ENCODE measurements at places on chromosomes 4 and X.

GRCh38 chrX:9533611-9534010, 68.8 kb downstream of the TBL1X start:
- no peak for DNase-seq

DNA sequence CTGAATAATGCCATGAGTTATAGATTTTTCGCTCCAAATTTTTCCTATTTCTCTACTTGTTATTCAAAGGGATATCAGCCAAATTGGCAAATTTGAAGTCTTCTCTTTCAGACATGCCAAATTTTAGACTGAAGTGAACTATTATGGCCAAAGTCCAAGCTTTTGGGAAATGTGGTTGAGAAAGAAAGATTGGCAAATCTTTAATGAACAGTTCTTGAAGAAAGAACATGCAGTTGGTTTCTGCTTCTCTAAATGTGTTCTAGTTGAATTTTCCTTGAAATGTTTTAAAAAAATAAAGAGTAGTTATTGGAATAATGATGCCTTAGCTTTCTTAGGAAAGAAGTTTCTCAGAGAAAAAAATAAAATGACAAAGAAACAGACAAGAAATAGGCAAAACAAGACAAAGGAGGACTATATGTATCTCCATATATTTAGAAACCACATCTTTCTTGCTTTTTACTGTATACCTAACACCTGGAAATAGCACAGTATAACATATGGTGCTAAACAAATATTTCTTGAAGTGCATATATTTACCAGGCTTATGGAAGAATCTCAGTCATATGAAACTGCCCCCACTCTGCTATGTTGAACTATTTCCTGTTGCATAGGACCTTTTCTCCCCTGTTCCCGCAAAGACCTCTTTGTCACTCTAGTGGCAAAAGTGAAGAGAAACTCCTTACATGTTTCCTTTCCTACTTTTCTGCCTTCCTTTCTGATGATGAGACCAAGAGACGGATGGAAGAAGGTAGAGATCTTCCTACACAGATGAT, 250.0 kb downstream of the ARHGAP24 start:
- DNase-seq, result no peak

DNA sequence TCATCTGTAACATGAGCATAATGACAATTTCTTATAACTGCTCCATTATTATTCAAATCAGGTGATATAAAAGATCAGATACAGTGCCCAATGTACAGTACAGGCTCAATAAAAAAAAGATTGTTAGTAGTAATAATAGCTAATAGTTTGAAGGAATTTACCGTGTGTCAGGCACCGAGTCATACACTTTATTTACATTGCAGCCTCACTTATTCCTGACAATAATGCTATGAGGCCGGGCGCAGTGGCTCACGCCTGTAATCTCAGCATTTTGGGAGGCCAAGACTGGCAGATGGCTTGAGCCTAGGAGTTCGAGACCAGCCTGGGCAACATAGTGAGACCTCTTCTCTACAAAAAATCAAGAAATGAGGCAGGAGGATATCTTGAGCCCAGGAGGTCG, 10.1 kb upstream of the MAP7D3 start:
- DNase-seq, result no peak

DNA sequence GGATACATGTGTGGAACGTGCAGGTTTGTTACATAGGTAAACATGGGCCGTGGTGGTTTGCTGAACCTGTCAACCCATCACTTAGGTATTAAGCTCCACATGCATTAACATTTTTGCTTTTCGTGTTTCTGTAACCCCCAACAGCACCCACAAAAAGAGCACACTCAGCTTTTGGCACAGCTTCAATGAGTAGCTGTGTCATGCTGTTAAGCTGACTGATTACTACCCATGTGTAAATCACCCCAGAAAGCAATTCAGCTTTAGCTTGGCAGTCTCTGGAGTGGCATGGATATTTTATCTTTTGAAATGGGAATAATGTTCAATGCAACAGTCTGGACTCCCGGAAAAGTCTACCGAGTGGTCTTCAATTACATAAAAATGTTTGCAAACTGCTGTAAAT, 734.3 kb downstream of the STIM2 start:
- DNase-seq, result no peak

GRCh38 chr4:14419516-14419915, 582.8 kb upstream of the CPEB2 start:
- no peak for DNase-seq

DNA sequence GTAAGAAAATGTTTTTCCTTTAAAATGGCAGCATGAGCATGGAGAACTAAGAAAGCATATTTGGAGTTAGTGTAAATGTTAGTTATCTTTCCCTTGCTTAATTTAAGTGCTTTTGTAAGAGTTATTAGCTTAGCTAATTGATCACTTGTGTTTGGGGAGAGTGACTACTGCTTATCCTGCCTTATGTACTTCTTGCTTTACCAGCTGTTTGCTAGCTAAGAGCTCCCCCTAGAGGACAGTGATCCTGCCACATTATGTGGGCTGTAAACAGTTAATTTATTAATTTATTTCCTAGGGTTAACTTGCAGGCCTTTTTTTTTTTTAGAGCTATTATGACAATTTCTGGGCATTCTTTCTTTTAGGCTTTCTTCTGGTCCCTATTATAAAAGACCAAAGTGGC, 435.8 kb downstream of the MAGEB5 start:
- DNase-seq, result no peak

DNA sequence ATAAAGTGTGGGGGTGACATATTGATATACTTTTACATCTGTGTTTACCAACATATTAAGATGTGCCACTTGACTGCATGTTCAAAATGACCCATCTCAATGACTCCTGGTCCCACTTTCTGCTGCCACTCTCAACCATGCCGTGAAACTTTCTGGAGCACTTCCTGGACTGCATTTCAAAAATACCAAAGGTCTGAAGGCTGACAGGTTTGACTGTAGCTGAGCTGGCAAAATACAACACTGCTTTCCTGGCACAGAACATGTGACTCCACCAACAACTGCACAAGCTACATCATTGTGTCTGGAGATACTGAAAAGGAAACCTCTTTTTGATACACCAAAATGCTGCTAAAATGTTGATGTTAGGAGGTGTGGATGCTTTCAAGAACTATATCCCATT, 184.8 kb downstream of the UNC5C start:
- no peak for DNase-seq

GRCh38 chr4:1099270-1099669, 14.1 kb downstream of the RNF212 start:
- no peak for DNase-seq

GRCh38 chr4:104394406-104395167, 100.1 kb downstream of the CXXC4 start:
- no peak for DNase-seq

DNA sequence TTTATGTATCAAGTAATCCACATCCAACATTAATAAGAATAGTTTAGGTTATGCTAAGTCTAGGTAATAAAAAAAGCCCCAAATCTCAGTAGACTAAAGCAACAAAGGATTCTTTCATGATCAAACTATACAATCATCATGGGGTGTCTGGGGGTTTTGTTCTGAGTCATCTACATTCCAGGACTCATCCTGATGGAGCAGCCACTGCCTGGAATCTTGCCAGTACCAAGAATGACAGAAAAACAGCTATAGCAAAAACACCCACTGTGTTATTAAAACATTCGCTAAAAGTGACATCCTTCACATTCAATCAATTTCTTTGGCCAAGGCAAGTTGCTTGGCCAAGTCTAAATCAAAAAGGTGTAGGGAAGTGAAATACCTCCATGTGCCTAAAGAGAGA, 3.9 kb upstream of the ARHGEF38 start:
- DNase-seq, result no peak

DNA sequence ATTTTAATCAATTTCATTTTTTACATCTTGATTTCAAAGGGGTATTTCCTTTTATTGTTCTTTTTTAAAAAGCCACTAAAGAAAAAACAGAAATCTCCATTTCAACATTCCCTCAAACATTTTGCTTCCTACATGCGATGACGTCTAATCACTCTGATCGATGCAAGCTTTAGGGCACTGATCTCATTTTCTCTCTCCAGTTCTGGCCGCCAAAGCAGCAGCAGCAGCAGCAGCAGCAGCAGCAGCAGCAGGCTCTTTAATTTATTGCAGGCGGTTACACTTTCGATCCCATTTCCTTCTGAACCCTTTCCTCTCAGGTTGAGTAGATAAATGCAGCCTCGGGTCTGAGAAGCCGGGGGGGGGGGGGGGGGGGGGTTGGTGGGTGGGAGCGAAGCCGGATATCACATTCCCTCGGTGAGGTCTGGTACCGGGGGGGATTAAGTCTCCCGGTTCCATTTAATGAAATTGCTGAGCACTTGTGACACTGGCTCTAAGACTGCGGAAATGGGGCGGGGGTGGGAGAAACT, 3.4 kb upstream of the PCDH7 start:
- no peak for DNase-seq

DNA sequence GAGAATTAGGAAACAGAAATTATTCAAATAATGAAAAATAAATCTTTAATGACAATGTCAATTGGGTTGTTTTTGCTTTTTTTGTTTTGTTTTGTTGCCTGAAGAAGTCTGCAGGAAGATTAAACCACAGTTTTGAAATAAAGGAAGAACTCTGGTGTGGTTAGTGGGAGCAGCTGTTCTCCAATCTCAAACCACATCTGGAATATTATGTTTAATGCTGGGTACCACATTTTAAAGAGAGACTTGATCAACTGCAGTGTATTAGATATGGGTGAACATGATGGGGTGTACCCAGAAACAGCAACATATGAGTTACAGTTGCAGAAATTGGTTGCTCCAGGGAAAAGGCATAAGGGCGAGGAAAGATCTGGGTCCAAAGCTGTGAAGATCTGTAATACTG, 171.2 kb upstream of the RPL34 start:
- no peak for DNase-seq

DNA sequence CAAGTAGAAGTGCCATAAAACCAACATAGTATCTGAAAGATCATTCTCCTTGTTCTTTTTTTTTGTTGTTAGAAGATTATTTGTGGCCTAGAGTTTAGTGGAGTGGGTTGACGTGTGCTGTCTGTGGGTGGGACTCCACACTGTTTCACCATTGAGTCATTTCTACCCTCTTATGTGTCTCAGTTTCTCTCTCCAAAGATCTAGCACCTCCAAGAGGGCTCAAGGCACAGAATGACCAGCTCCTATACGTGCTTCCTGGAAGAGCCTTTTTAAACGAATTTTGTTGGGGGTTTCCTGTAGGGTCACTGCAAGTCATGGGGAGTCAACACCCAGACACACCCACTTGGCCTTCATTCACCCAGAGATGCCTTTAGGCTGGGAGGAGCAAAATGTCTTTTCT, 150.1 kb downstream of the KLF8 start:
- no peak for DNase-seq

DNA sequence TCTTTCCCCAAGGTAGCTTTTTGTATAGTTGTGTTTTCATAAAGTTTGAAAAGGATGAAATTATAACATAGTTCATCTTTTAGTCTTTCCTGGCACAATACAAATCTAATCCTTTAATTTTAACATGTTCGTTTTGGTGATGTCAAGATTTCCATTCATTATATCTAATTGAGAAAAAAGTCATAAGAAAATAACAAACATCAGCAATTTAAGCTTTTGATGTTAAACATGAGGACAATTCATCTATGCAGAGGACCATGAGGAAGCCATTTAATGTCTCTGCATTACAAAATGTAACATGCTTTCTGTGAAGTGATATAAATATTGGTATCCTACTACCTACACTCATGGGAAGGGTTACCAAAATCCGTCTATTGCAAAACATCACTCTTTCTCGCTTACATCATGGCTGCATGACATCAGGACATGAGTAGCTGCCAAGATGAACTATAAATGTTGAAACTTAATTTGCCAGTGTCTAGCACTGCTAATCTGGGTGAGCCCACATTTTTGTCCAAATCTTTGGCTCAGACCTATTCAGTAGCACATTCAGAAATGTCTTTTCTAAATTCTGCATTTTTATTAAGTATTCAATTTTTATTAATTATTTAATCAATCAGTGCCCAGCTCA, 9.5 kb downstream of the EPGN start:
- no peak for DNase-seq

GRCh38 chrX:50106051-50106675, 94.6 kb downstream of the AKAP4 start:
- no peak for DNase-seq

- no peak for DNase-seq
These were observed 176.2 kb upstream of the LNX1 start for GRCh38 chr4:53767482-53767881.

GRCh38 chrX:104343428-104344129, 88.8 kb upstream of the ESX1 start:
- peak; percentile 1 for DNase-seq

DNA sequence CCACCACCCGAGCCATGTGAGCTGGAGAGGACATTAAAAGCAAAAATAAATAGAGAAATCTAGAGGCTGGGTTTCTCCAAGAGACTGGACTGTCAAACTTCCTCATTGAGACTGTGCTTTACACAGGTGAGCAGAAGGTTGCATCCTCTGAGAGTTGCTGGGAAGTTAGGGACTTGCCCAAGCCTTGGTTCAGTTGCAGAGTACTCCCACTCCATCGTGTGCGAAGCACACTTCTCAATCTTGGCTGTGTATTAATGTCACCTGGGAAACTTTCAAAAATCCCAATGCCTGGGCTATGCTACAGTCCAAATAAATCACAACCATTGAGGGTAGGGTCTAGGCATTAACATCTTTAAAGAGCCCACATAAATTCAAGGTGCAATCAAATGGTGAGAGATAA, 89.2 kb downstream of the ZNF330 start:
- no peak for DNase-seq
